ENCODE measurements at places on chromosomes 3 and 15.
A peak's percentile ranks its signal among the peaks of the same experiment; 100 is the strongest.

DNA sequence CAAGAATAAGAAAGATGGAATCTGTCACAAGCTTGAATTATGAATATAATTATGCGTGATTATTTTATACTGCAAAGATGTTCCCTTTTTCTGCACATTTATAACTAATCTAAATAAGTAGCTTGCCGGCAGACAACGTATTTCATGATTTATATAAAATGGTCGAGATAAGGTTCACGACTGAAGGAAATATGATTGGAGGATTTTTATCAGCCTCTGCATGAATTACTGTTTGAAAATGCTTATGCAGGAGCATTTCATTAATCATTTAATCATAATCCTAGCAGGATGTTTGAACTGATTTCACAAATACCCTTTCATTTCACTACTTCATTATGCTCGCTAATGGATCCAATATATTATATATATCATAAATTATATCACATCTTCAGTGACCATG, 580.0 kb downstream of the FOXP1 start:
- DNase-seq = no peak

- no peak for DNase-seq
These were observed 38.0 kb downstream of the STAC start for GRCh38 chr3:36418296-36418695.

DNA sequence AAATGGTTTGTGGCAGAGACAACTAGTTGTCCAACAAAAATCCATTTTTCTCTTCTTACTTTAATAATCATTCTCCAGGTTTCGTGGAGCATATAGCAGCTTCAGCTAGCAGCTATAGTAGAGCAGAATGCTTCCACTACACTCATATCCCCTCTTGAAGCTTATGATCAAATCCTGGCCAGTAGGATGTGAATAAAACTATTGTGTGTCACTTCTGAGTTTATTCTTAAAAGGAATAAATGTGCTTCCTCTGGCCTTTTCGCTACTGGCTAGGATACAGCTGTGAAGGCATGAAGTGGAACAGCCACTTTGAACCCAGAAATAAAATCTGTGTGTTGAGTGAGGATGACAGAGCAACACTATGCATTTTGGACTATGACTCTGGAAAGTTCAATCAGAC, 7.8 kb upstream of the CPOX start:
- no peak for DNase-seq

DNA sequence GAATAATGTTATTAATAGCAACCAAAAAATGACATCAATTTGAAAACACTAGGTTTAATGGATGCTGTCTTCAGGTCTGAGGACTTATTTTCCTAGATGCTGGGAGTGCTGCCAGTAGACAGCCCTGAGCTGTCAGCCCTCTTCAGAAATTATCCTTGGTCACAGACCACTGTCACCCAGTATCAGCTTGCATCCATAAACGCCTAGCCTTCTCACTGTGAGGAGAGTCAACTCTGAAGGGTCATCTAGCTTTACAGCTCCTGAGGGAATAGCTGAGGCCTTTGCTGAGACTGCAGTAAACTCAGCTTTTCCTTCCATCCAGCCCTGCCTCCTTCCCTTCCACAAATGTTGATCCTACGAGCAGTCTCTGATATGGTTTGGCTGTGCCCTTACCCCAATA, 19.4 kb upstream of the MNS1 start:
- no peak for DNase-seq

- no peak for DNase-seq
These were observed 38.4 kb downstream of the PCOLCE2 start for GRCh38 chr3:142850395-142851023.

- DNase-seq = no peak
These were observed 52.2 kb downstream of the IGF1R start for GRCh38 chr15:98700519-98700918.

GRCh38 chr3:156360963-156361362, 194.0 kb downstream of the SSR3 start:
- DNase-seq = no peak

DNA sequence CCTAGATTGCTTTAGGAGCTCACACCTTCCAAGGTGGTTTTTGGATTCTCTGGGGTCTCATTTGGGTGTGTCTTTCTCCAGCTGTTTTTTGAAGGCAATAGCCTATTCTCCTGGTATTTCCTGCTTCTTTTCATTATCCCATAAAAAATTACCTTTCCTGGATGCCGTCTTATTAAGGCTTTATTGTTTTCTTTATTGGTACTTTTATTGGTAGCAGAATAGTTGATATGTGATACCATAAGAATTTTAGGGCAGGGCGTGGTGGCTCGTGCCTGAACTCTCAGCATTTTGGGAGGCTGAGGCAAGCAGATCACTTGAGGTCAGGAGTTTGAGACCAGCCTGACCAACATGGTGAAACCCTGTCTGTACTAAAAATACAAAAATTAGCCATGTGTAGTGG, 18.3 kb upstream of the MEF2A start:
- no peak for DNase-seq

DNA sequence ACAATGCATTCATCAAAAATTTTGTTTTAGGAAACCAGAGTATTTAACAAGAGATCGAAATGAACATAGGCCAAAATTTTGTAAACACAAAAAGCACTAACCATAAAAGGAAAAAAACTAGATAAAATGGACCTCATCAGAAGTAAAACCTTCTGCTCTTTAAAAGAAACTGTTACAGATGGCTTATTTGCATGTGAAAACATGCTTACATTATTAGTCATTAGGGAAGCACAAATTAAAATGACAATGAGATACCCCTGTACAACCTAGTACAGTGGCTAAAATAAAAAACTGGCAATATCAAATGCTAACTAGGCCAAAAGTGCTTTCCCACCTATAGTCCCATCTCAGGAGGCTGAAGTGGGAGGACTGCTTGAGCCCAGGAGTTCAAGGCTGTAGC, 19.3 kb downstream of the UBR1 start:
- no peak for DNase-seq

- DNase-seq = no peak
These were observed 24.7 kb upstream of the SMAD6 start for GRCh38 chr15:66677336-66677735.

- no peak for DNase-seq
These were observed 330.9 kb upstream of the C2CD4B start for GRCh38 chr15:62495670-62496614.

DNA sequence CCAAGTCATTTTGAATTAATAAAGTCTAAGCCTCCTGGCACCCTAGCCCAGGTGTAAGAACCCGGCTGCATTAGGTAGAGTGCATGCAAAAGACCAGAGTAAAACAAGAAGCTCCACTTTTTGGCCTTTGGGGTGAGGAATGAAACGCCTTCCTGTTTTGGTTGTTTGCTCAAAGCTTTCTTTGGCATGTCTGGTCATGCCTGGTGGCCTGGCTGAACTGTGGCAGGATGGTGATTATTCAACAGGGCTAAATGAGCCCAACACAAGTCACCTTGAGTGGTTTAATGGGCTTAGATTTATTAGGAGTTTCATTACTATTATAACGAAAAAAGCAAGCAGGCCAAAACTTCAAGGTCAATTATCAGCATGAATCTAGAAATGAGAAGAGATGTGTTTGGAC, 40.9 kb upstream of the LDHAL6B start:
- DNase-seq = peak; percentile 71

GRCh38 chr15:33059184-33059583, 135.3 kb downstream of the FMN1 start:
- DNase-seq = no peak

- peak; percentile 29 for DNase-seq
These were observed 46.1 kb downstream of the ZFAND6 start for GRCh38 chr15:80105595-80105994.

GRCh38 chr3:128606094-128606493, 44.5 kb downstream of the RPN1 start:
- DNase-seq = no peak

DNA sequence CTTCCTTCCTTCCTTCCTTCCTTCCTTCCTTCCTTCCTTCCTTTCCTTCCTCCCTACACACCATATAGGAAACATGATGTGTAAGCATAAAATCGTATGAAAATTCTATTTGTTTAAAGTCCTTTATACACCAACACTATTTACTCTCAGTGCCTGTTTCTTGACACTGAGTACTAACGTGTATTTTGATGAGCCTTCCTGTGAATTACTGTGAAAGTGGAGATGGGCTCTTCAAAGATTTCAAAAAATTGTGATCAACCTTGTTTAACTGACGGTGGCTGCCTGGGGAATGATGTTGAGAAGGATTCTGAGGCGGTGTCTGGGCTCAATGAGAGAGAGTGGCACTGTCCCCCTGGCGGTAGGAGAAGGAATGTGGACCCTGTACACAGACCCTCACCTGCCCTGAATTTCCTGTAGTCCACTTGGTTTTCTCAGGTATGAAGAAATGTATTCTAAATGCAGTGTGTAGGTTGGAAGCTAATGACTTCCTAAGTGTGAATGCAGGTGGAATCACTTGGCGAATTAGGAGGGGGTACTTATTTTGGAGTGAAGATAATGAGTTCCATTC, 237.9 kb downstream of the GAP43 start:
- no peak for DNase-seq

GRCh38 chr15:93072011-93072410, 17.0 kb downstream of the RGMA start:
- DNase-seq = no peak

DNA sequence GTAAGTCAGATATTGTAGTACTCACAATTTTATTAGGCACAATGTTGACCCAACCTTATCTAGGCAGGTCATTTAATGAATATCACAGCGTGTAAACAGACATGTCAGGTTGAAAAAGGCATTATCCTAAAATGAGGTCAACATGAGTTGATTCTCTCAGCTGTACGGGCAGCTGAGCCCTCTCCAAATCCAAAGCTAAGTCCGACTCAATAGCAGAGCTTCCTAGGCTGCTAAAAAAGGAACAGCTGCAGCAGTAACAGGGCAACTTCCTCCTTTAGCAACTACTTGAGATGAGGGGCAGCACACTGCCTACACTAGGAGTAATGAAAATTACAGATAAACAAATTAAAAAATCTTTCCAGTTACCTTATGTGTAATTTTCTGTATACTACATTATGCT, 189.2 kb downstream of the CADM2 start:
- no peak for DNase-seq

GRCh38 chr3:102180280-102180931, 254.4 kb upstream of the ZPLD1 start:
- peak; percentile 90 for DNase-seq

- DNase-seq = no peak
These were observed 45.0 kb downstream of the SLC12A6 start for GRCh38 chr15:34292621-34293020.

- DNase-seq = peak; percentile 50
These were observed 65.3 kb downstream of the KLF13 start for GRCh38 chr15:31391687-31392671.

GRCh38 chr15:81183439-81183775, 13.3 kb upstream of the IL16 start:
- no peak for DNase-seq

DNA sequence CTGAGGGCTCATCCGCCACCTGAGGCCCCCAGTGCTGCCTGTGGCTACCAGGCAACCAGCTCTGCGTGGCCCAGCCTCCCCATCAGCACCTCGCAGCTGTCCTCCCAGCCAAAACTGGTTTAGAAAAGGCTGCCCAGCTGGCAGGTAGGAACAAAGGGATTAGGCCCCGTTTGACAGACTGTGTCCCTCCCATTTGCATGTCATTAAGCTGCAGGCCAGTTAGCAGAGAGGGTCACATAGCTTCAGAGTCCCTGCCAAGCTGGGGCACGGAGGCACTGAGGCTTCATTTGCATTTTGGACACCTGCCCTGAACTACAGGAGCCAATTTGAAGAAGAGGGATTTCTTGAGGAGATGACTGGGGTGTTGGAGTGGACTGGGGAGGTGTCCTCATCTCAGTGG, 177.9 kb downstream of the TLE3 start:
- no peak for DNase-seq

- no peak for DNase-seq
These were observed 12.5 kb upstream of the IL16 start for GRCh38 chr15:81184188-81184587.

DNA sequence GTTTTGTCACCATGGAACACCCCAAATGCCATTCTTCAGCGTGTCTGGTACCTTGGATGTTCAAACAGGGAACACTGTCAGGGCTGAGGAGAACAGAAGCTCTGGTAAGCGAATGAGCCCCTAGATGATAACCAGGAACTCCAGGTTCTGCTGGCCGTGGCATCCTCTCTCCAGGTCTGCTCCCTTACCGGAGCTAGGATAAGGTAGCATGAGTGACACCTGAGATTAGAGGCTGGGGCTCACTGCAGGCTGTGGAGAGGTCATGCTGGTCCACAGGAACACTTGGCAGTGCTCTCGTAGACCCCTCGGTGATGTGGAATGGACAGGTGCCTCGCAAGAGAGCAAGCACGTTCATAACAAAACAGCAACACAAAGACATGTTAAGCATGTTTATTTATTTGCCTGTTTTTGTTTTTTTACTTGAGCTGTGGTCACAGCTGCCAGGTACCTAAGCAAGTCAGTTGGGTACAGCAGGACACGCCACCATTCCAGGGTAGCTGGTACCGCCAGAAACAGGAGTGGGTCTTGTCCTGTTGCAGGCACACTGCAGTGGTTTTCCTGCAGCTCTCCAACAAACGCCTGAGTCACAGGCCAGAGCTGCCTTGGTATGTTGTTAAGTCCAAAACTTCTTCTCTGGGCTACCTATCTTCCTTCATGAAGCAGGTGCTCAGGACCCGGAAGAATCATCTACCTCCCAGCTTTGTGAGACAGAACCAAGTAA, 4.6 kb downstream of the RBM15B start:
- DNase-seq = peak; percentile 28

DNA sequence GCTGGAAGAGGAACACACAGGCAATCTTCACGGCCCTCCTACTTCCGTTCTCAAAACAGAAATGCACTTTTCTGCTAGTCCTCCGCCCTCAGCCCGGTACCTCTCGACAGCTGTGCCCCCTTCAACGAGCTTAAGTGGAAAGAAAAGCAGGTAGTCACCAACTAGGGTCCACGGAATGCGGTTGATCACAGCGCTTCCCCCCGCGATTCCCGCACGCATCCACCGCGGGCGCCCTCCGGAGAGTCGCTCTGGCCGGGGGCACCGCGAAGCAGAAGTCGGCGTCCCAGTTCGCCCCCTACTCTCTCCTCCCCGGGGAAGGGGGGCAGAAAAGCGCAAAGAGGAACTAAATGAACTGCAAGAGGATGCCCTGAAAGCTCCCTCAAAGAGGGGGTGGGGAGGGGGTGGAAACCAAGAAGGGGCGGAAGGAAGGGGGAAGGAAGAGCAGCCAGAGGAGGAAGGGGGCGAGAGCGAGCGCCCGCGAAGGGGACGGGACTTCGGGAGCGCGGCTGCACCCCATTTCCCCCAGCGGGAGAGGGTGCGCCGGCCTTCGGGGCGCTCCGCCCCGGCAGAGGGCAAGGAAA, 738 bp downstream of the ACAP2 start:
- peak; percentile 44 for DNase-seq

DNA sequence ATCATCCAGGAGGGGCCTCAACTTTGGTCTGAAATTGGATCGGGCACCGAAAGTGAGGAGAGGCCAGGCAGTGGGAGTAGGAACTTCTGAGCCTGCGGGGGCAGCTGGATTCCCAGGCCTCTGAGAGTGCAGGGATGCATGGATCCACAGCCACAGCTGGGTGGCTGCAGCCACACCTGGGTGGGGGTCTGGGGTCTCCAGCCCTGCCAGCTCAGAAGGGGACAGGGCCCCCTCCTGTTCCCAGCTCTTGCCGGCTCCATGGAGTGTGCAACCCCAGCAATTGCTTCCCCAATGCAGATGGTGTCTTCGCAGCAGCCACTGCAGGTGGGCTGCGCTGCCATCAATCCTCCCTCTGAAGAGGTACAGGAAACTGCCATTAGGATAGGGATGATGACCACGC, 123.7 kb downstream of the BCHE start:
- no peak for DNase-seq

- no peak for DNase-seq
These were observed 2.8 kb upstream of the VGLL3 start for GRCh38 chr3:86993704-86994103.

GRCh38 chr3:69791106-69791505, 51.8 kb downstream of the MITF start:
- DNase-seq = peak; percentile 48

- DNase-seq = no peak
These were observed 101.6 kb downstream of the OXNAD1 start for GRCh38 chr3:16366581-16366980.

Measured in dermis blood vessel endothelial cell (primary cell).